ENCODE measurements at places on chromosomes 13 and 19.

DNA sequence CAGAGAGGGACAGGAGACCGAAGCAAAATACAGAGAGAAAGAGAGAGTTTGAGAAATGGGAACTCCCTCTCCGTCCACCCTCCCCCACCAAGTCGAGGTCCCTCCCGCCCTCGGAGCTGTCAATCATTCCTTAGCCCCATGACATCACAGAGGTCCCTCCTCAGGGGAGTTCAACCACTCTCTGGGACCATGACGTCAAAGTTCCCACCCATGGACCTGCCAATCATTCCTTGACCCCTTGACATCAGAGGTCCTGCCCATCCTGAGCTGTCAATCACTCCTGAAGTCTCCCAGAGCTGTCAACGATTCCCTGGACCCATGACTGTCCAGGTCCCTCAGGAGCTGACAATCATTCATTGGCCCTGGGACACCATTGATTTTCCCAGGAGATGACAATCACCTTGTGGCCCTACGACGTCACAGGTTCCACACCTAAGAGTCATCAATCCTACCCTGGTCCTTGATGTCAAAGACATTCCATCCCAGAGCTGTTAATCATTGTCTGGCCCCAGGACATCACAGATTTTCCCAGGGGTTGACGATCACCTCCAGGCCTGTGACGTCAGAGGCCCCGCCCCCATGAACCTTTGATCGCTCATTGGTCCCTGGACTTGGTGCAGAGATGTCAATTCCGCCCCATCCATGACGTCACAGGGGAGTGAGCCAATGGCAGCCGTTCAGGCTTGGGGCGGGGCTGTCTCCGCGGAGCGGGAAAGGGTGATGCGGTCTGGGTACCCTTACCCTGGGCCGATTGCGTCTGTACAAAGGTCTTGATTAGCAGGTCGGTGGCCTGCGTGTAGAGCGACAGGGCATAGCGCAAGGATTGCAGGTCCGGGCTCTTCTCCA, 61.7 kb downstream of the COLGALT1 start:
- peak; percentile 30 for DNase-seq

GRCh38 chr19:47539747-47540311, 25.0 kb upstream of the NAPA start:
- no peak for DNase-seq

GRCh38 chr13:46378411-46378810, 8.6 kb downstream of the RUBCNL start:
- no peak for DNase-seq

DNA sequence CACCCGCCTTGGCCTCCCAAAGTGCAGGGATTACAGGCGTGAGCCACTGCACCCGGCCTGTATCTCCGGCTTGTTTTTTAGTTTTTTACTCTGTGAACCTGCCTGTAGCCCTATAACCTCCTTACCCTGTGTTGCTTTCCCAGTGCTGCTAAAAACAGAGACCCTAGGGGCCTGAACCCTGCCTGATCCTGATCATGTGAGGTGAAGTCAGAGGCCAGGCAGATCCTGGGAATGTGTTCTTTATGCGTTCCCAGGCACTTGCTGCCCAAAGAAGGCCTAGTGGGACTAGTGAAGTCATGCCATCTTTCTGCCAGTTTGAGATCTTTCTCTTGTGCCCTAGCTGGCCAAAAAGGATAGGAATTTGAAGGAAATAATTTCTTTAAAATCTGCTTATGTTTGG, 4.6 kb downstream of the UBA2 start:
- no peak for DNase-seq

- DNase-seq: no peak
Measured at GRCh38 chr13:114279146-114279545, 2.3 kb upstream of the UPF3A start.
